ENCODE measurements at places on chromosomes 6 and 20.

- no peak for DNase-seq
Observed at GRCh38 chr20:40720099-40720498, 31.1 kb upstream of the MAFB start.

DNA sequence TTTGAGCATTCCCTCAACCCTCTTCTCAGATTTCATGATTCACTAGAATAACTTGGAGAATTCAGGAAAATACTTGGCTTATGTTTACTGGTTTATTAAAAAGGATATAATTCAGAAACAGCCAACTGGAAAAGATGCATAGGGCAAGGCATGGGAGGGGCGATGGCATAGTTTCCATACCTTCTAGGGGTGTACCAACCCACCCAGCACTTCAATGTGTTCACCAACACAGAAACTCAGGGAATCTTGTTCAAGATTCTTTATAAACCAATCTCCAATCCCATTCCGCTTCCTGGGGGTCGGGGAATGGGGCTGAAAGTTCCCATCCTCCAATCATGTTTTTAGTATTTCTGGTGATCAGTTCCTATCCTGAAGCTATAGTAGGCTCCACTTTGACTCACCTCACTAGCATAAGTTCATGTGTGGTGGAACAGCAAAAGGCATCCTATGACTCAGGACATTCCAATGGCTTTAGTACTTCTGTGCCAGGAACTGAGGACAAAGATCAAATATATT, 164.4 kb downstream of the SIM1 start:
- DNase-seq, result no peak

DNA sequence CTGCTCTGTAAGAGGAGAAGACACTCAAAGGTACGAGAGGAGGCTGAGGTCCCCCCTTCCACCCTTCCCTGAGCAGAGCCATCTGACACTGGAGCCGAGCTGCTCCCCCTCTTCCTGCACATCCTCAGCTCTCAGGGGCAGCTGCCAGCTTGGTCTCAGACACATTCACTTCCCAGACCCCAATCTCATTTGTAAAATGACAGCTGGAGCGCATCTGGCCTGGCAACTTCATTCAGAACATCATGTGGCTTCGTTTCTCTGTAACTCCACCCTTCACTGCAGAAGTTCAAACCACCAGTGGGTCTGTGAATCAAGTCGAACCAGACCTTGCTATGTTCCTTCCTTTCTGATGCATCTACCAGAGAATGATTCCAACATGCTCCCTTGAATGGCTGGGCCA, 145.6 kb upstream of the CDH4 start:
- no peak for DNase-seq

- no peak for DNase-seq
Observed at GRCh38 chr6:104796031-104796785, 63.5 kb downstream of the HACE1 start.

DNA sequence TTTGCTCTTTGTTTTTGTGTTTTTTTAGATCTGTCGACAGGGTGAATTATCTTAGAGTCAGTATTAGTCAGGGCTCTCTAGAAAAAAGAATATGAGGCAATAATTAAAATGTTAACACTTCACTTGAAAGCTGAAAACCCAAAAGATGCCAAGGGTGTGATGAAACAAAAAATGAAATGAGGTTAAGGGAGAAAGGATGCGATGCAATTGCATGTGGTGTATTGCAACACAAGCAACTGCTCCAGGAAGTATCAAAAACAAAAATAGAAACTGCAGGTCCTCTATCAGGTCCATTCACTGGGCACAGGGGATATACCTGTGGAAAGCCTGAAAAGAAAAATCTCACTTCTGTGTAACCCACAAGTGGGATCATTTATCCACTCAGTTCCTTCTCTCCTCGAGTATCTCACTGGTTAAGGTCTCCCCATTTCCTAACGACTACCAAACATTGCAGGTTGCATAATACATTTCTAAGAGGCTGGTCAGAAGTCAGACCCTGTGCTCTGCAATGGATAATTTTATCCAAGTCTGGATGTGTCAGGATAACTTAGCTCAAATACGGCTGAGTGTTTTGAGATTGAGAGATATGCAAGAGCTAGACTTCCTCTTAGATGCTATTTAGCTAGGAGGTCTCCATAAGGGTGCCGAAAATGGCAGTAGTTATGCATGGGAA, 257.7 kb upstream of the GJE1 start:
- DNase-seq, result no peak

- no peak for DNase-seq
Observed at GRCh38 chr6:30759575-30760239, 15.4 kb upstream of the IER3 start.

GRCh38 chr6:166803471-166803870, 152.9 kb downstream of the RNASET2 start:
- DNase-seq, result no peak
